Type B pancreatic cell (in vitro differentiated cells): ENCODE measurements at places on chromosomes 4 and X. TPM values are rescaled to one million over a fixed set of nuclear protein-coding genes. Genes with fewer than 3 reads are reported as not detected.
A peak's percentile ranks its signal among the peaks of the same experiment; 100 is the strongest.

GRCh38 chr4:122542411-122543236 lies 78.2 kb downstream of the IL21 start:
- H3K4me3 ChIP-seq: no peak overlapping the region
- no peak for DNase-seq
- H3K36me3 ChIP-seq: no peaks in the 10 kb centered on the region
- no peak overlapping the region for H3K27ac ChIP-seq

DNA sequence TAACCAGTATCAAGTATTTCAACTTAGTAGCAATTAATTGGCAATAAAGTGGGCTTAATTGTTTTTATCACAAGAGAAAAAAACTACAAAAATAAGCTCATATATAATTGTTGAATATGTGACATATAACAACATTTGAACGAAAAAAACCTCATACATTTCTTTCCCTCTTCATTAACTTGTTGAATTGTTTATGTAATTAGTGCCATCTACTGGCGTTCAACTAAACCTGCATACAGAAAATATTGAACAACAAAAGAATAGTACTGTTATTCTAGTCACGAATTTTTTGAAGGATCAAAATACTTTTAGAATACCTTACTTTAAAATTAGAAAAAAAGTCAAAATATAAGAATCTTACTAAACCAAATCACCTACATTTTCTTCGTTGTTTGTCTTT lies 586.5 kb upstream of the FTHL17 start:
- no peaks in the 10 kb centered on the region for H3K4me1 ChIP-seq
- no peak overlapping the region for H3K4me3 ChIP-seq
- no peaks in the 10 kb centered on the region for H3K36me3 ChIP-seq
- DNase-seq: no peak
- H3K27me3 ChIP-seq: no peaks in the 10 kb centered on the region

- H3K4me1 ChIP-seq: no peaks in the 10 kb centered on the region
- H3K27me3 ChIP-seq: no peaks in the 10 kb centered on the region
- no peak overlapping the region for H3K4me3 ChIP-seq
- DNase-seq: no peak
- peak overlapping the region; percentile 57 for H3K27ac ChIP-seq
Measured at GRCh38 chr4:73341454-73341853, 62.6 kb upstream of the ALB start.

DNA sequence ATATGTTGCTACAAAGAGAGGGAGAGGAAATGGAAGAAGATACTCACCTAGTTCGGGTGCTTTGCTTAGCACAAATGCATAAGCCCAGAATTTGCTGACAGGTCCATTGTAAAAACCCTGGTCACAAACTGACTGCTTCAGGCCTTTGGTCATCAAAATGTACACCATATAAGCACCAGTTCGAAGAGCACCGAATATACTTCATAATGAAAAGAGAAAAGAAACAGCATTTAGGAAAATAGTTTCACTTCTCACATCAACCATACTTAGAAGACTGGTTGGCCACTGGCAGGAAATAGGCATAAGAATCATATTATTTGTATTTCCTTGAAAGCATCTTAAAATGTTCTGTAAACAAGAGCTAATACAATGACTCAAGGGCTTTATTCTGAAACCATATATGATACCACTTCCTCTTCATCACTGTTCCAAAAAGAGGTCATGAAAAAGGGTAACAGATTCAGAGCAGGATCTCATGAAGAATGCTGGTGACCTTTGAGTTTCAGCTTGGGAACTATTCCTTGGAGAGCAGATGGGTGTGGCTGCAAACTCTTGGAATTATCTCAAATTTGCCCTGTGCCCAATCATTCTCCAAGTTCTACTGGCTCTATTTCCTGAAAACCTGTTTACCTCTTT lies 138.7 kb downstream of the ELOVL6 start:
- peaks cover 22% of the 10 kb centered on the region for H3K36me3 ChIP-seq
- H3K27me3 ChIP-seq: no peaks in the 10 kb centered on the region
- H3K4me1 ChIP-seq: peaks cover 12% of the 10 kb centered on the region
- H3K27ac ChIP-seq: no peak overlapping the region
- DNase-seq: no peak

DNA sequence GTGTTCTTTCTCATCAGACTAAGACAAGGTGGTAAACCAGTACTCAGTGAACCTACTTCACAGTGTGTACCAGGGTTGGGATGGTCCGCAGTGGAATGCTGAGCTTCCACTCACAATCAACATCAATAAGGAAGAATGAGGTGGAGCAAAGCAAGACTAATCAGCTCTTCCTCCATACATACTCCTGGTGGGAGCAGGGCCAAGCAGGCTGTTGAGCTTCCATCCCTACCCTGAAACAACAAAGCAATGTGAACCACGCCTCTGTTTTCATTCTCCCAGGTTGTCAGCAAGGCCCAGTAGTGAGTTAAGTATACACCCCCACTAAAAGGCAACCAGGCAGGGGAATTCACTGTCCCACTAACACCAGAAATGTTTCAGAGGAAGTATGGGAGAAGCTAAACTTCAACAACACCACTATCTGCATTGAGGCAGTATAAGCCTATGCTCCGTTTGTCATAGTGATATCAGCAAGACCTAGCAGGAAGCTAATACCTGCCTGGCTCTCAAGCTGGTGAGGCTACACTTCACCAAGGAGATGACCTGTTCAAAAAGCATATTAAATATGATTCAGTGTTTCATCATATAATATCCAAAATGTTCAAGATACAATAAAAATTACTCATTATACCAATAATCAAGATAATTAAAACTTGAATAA lies 109.5 kb downstream of the DDX60 start:
- no peak overlapping the region for H3K4me3 ChIP-seq
- H3K27me3 ChIP-seq: no peaks in the 10 kb centered on the region
- H3K27ac ChIP-seq: no peak overlapping the region
- H3K4me1 ChIP-seq: no peaks in the 10 kb centered on the region
- H3K36me3 ChIP-seq: no peaks in the 10 kb centered on the region
- DNase-seq: no peak

- peak; percentile 75 for DNase-seq
- peak within 1 kb of the TSS; percentile 85 for H3K4me3 ChIP-seq
- peak within 1 kb of the TSS; percentile 42 for H3K27ac ChIP-seq
- H3K27me3 ChIP-seq: no peaks in the 10 kb centered on the region
- peaks cover 15% of the 10 kb centered on the region for H3K4me1 ChIP-seq
Measured at GRCh38 chrX:69165087-69165651, at the start of gene PJA1. Gene PJA1 (minus strand): TSS chrX:69165453. CDS start chrX:69163073, 2,380 bp downstream.

DNA sequence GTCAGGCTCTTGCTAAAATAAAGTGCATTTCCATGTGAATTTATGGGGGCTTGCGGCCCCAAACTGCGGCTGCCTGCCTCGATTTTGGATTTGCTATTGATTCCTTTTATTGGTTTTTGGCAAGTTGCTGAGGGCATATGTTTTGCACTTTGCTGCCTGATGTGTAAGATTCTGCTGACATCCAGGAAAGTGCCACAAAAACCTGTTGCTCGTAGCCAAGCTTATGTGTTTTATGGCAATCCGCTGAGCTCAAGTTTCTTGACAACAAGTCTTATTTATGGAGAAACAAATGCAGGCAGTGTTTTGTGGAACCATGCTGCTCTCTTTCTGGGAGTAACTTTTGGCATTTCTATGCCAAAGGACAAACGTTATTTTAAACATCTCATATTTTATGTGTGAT lies 97.3 kb upstream of the DDIT4L start:
- no peaks in the 10 kb centered on the region for H3K36me3 ChIP-seq
- DNase-seq: no peak
- no peak overlapping the region for H3K27ac ChIP-seq
- no peaks in the 10 kb centered on the region for H3K27me3 ChIP-seq
- peaks cover 16% of the 10 kb centered on the region for H3K4me1 ChIP-seq
- H3K4me3 ChIP-seq: no peak overlapping the region

DNA sequence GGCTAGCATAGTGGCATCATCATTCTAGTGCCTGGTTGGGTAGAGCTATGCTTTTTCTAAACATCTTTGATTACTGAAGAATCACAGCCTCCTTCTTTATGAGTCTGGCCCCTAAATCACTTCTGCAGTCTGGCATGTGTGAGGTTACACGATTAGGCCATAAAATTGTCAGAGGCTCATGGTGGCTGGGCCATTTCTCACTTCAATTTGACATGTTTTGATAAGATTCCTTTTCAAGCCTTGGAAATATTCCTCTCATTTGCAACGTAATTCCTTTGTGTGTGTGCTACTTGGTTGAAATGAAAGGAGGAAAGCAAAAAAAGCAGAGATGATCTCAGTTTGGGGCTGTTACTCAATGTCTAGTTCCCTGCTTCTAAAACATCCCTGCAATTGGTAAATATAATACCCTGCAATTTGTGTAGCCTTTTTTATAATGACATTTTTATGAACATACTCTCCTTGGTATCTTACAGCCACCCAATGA lies 6.2 kb downstream of the CCKAR start:
- peaks cover 6% of the 10 kb centered on the region for H3K27me3 ChIP-seq
- peaks cover 23% of the 10 kb centered on the region for H3K4me1 ChIP-seq
- peak overlapping the region; percentile 13 for H3K27ac ChIP-seq

- H3K27ac ChIP-seq: no peak overlapping the region
- no peaks in the 10 kb centered on the region for H3K27me3 ChIP-seq
- no peaks in the 10 kb centered on the region for H3K4me1 ChIP-seq
- peaks cover 27% of the 10 kb centered on the region for H3K36me3 ChIP-seq
- no peak for DNase-seq
- H3K4me3 ChIP-seq: no peak overlapping the region
Measured at GRCh38 chrX:53584891-53585290, 101.6 kb downstream of the HUWE1 start.

- H3K36me3 ChIP-seq: peaks cover 6% of the 10 kb centered on the region
- peaks cover 18% of the 10 kb centered on the region for H3K4me1 ChIP-seq
- H3K27me3 ChIP-seq: no peaks in the 10 kb centered on the region
- no peak for DNase-seq
Measured at GRCh38 chrX:3263681-3264126, 82.7 kb downstream of the MXRA5 start.

GRCh38 chr4:79917246-79917645 lies 155.8 kb downstream of the ANTXR2 start:
- H3K4me1 ChIP-seq: peaks cover 4% of the 10 kb centered on the region
- no peak overlapping the region for H3K27ac ChIP-seq
- H3K27me3 ChIP-seq: no peaks in the 10 kb centered on the region
- no peak overlapping the region for H3K4me3 ChIP-seq

- peaks cover 3% of the 10 kb centered on the region for H3K27me3 ChIP-seq
- H3K4me1 ChIP-seq: peaks cover 12% of the 10 kb centered on the region
- no peak overlapping the region for H3K4me3 ChIP-seq
- H3K27ac ChIP-seq: no peak overlapping the region
- H3K36me3 ChIP-seq: no peaks in the 10 kb centered on the region
Measured at GRCh38 chr4:122584519-122584918, 36.3 kb downstream of the IL21 start.

DNA sequence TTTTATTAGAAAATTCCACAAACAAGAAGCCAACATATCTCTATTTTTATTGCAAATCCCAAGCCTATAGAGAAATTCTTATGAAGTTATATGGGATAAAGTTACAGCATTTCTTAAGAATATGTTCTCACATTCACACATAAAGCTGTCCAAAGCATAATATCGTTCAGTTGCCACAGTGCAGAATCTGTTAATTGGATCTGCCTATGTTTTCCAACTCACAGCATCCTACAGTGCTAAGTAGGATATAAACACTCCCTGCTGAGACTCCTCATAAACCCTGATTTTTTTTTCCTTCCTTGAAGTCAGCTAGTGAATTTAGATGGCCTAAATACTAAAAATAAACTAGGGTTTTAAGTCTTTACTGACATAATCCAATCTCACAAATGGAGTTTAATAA lies 307.9 kb downstream of the PDGFC start:
- no peaks in the 10 kb centered on the region for H3K27me3 ChIP-seq
- H3K27ac ChIP-seq: no peak overlapping the region
- no peak for DNase-seq
- H3K4me3 ChIP-seq: no peak overlapping the region

DNA sequence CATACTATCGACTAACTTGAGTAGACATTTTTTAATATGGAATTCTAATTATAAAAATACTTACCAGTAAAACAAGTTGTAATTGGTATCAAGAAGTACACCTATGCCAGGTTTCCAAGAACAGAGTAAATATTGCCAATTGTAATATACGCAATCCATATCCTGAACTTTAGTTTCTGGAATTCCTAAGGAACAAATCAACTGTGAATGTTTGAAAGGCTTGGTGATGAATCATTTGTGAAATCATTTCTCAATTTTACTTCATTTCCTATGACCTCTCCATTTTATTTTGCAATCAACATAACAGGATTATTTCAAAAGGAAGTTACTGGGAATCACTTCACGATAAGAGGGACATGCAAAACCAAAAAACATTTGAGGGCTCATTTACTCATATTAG lies 3.7 kb downstream of the IL13RA2 start:
- H3K4me1 ChIP-seq: no peaks in the 10 kb centered on the region
- no peak for DNase-seq

DNA sequence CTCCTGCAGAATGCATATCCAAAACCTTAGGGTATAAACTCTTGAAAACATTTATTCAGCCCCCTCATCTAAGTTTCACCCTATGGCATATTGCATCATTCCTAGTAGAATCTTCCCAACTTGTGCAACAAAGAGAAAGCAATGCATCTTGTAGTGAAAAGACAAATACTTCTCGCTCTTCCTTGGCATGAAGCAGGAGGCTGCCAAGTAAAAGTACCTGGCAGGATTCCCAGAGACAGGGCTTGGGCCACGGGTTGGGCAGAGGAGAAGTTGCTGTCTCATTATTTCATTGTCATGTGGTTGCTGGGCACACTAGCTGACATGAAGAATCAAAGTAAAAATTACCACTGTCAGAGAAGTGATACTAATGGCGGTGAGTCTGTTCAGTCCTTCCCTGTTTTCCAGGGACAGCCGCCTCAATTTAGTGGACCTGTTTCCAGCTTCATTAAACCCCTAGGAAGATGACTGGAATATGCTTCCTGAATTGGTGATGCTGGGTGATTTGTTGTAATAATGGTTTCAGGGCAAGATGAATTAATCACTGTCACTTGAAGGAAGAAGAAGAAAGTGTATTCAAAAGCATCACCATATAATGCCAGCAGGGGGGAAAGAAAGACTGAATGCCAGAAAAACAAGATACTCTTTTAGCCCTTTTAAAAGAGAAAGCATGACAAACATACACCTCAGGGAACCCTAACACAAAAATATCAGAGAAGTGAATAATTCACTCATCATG lies 380.5 kb upstream of the IGFBP7 start:
- H3K36me3 ChIP-seq: peaks cover 3% of the 10 kb centered on the region

- peaks cover 4% of the 10 kb centered on the region for H3K36me3 ChIP-seq
- peak; percentile 80 for DNase-seq
- H3K4me1 ChIP-seq: peaks cover 18% of the 10 kb centered on the region
- H3K27ac ChIP-seq: peak overlapping the region; percentile 90
- H3K27me3 ChIP-seq: peaks cover 4% of the 10 kb centered on the region
- H3K4me3 ChIP-seq: peak overlapping the region; percentile 86
Measured at GRCh38 chrX:40176351-40177116, 78.8 kb upstream of the BCOR start.

- H3K36me3 ChIP-seq: no peaks in the 10 kb centered on the region
- no peaks in the 10 kb centered on the region for H3K27me3 ChIP-seq
- H3K4me1 ChIP-seq: no peaks in the 10 kb centered on the region
- no peak for DNase-seq
- H3K27ac ChIP-seq: no peak overlapping the region
Measured at GRCh38 chr4:14621731-14622463, 380.4 kb upstream of the CPEB2 start.

Gene PWWP3B
- total RNA-seq: 0.79 and 3.8 TPM in 2 replicates

Gene CLDN22
- not detected in 2 replicates for total RNA-seq

Gene GYPA
- total RNA-seq: not detected in 2 replicates

Gene AMOT
- 235 and 507 TPM in 2 replicates for total RNA-seq
